ENCODE measurements at places on chromosomes 11 and 22.
A peak's percentile ranks its signal among the peaks of the same experiment; 100 is the strongest.

DNA sequence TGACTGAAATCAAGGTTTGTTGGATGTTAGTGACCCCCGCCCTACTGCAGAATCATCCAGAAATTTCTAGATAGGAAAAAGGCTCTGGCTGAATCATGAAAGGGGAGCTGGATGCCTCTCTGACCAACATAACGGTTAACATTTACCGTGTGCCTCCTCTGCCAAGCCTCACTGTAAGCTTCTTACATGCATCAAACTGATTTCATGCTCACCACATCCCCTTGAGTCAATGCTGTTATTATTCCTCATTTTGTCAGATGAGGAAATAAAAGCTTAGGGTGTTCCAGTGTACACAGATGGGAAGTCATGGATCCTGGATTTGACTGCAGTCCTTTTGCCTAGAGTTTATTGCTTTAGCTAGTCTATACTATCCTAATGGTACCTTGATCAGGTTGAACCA lies 5.9 kb upstream of the HMOX1 start:
- DNase-seq: peak; percentile 28

DNA sequence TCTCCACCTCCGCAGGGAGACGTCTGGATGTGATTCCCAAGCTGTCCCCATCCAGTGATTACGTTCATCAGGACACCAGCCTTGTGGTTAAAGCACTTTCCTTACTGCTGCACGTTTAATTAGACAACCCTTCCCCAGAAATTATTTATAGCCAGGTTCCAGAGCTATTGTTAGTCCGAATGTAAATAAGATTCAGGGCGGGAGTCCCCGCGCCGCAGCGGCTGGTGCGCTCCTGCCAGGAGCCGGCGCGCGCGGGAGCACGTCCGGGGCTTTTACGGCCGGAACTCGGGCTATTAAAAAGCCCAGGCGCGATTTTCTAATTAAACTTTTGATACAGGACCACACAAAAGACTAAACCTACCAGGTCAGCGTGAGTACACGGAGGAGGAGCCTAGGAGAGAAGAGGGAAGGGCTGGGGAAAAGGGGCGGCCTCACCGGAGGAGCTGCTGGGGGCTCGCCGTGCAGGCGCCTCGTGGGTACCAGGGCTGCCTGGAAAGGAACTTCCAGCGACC lies 538.3 kb downstream of the OPCML start:
- no peak for DNase-seq

DNA sequence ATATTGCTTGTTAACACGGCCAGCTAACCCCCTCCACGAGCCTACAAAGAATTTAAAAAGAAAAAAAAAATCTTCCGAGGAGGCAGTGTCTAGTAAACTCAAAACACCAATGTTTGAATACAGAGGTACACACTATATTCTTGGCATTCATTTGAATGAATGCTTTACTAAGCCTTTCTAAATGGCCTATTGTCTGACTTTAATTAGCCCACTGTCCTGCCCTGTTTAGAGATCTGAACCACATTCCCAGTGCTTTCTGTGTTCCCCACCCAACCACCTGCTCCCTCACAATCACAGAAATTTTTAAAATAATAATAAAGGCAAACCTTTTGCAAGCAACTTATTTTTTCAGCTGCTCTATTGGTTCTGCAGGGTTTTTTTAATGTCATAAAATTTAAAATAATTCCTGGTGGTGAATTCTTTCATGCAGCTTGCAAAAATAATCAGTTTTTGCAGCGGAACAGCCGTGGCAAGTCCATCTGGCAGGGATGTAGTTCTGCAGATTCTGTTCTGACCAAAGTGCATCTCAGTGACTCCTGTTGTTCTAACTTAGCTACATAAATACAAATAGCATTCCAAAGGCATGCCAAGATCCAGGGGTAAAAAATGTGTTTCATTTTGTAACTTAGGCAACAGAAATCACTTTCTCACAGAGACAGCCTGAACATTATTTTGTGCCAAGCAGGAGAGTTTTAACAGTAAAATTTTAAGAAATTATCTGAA lies 23.8 kb downstream of the POU2AF2 start:
- peak; percentile 4 for DNase-seq

DNA sequence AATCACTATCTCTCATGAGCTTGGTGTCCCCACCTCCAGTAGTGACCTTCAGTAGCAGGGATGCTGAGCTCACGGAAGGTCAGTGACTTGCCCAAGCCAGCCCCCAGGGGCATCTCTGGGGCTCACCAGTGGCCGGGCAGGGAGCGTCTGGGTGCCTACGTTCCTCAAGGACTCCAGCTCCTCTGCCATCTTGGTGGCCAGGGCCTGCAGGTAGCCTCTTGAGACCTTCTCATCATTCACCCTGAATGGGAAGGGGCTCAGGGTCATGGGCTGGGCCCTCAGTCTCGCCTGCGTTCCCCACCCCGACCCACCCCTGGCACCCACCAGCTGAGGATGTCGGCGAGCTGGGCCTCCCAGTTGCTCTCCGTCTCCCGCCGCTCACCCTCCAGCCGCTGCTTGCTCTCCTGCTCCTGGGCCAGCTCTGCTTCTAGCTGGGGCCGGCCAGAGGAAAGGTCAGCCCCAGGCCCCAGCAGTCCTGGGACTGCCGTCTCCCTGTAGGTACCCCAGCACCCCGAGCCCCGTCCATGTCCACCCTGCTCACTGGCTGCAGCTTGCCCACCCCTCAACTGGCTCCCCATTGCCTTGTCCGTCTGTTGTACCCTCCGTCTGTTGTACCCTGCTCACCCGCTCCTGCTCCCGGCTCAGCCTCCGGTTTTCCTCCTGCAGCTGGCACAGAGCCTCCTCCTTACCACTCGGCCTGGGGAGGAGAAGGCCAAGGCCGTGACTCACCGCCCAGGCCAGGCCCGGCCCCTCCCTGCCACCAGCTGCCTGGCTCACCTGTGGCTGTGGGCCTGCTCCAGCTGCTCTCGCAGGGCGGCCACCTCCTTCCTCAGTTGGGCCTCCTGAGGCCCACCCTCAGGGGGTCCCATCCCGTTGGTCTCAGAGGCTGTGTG lies 9.5 kb downstream of the CDC42BPG start:
- no peak for DNase-seq

- no peak for DNase-seq
Measured at GRCh38 chr11:22193348-22194051, 615 bp downstream of the ANO5 start.

- no peak for DNase-seq
Measured at GRCh38 chr11:46522682-46523281, 71.0 kb downstream of the AMBRA1 start.

DNA sequence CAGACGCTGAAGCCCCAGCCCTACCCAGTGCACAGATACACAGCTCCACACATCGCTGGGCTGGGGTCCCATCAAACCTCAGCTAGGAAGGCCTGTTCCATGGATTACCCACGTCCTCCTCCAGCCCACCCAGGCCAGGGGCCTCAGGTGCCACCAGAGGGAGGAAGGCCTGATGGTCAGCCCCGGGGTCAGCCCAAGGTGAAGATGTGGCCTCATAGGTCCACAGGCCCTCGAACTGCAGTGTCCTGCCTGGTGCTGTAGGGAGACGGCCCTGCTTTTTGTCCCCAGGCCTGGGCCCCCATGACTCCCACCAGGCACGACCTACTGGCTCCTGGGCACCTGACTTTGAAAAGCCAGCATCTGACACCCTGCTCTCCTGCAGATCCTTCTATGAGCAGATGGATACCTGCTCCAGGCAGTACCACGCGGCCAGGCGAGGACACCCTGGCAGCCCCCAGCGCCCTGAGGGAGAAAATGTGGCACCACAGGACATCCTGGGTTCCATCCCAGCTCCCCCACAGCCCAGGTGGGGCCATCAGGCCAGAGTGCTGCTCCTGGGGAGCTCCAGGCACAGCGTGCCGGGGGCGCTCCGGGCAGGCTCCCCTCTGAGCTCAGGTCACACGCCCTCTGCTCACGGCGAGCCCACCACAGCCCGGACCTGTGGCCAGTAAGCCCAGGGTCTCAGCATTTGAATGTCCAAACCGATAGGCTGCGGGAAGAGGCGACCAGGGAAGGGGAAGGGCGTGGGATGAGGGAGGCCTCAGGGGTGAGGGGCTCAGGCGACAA lies 15.8 kb upstream of the MOB2 start:
- no peak for DNase-seq

GRCh38 chr11:132318421-132319157 lies 948.2 kb downstream of the NTM start:
- DNase-seq: peak; percentile 73

- no peak for DNase-seq
Measured at GRCh38 chr11:86182976-86183584, 61.5 kb upstream of the EED start.

DNA sequence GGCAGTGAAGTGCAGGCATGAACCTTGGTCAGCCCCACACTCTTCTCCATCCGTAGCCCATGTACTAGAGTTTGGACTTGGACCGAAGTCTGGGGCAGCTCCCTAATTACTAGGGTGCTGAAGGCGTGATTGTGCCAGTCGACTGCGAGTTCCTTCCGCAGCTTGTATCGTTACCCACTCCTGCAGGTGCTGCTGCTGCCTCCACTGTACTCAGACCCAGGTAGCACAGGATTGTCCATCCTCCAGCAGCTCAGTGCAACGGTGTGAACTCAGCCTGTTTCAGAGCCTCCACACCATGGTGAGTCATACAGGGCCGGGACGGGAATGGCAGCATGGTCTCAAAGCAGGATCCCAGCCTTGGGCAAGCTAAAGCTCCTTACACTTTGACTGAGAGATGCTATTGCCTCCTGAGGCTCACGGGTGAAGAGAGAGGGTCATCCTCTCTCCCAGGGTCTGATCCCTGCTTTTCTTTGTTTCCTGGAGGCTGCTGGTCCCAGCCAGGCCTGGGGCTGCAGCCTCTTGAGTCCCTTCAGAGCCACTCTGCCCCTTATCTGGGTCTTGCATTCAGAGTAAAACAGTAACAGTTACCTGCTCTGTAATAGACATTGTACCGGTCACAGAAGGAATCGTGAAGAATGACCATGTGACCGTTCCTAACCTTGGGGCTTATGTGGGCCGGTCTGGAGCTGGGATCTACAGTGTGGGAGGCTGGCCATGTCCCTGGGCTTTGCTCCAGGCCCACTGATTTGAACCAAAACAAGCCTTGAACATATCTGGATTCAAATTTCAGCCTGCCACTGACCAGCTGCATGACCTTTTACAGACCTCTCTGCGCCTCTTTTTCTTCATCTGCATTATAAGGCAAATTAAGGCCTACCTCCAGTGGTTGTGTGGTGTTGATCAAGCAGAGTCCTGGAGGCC lies 1.7 kb downstream of the TKFC start:
- no peak for DNase-seq

DNA sequence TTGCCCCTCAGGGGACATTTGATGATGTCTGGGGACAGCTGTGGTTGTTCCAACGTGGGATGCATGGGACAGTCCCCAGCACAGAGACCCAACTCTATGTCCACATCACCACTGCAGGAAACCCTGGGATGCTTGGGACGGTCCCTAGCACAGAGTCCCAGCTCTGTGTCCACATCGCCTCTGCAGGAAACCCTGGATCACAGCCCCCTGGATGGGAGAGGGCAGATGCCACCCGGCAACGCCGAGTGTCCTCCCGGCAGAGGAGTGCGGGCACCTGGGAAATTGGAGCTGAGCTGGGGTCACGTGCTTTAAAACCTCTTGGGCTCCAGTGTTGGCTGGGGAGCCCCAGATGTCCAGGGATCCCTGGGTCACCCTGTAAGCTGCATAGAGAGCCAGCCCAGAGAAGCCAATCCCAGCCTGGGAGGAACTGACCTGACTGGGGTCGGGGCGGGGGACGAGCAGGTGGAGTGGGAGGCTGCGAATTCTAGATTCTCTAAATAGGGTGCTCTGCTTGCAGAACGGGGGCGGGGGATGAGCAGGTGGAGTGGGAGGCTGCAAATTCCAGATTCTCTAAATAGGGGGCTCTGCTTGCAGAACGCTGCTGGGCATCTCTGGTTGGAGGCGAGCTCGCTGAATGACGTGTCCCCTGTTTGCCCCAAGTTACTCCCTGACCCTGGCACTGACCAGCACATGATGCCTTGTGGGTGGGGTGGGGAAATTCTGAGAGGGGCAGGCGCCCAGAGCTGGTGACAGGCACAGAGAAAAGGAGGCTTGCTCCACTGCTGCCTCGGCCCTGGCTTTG lies 1197.8 kb downstream of the BRD1 start:
- no peak for DNase-seq

- no peak for DNase-seq
Measured at GRCh38 chr11:9754010-9754471, 90.2 kb downstream of the SWAP70 start.

- DNase-seq: no peak
Measured at GRCh38 chr11:66624450-66624849, 8.0 kb downstream of the RBM14 start.

GRCh38 chr11:131692961-131693360 lies 322.5 kb downstream of the NTM start:
- DNase-seq: no peak

DNA sequence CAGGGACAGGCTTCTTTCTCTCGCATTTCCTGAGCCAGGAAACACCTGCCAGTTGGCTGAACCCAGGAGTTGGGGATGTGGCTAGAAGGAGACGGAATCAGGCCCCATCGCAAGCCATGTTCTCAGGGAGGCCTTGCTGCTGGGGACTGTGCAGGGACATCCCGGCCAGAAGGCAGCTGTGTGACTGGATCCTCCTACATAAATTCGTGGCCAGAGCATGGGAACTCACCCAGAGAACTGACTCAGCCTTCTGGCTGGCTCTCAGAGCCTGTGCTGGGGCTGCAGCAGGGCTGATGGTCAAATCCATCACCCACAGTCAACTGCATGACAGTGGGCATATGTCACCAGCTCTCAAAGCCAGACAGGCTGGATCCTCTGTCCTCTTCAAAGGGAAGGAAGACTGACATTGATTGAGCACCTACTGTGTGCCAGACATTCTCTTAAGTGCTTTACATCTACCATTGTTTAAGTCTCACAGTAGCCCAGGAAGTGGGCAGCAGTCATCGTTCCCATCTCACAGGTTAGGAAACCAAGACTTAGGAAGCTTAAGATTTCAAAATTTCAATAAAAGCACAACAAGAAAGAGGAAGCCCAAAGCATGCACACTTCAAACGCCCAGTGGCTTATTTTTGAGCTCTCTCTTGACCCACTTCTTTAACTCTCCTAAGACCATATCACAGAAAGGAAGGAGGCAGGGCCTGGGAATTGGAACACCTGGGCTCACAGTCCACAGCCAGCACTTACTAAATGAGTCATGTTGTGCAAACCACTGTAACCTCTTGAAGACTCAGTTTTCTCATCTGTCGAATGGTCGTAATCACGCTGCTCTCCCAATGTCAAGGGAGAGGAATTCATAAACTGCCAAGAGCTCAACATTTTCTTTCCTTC lies 30.9 kb upstream of the CACNG2 start:
- peak; percentile 11 for DNase-seq

DNA sequence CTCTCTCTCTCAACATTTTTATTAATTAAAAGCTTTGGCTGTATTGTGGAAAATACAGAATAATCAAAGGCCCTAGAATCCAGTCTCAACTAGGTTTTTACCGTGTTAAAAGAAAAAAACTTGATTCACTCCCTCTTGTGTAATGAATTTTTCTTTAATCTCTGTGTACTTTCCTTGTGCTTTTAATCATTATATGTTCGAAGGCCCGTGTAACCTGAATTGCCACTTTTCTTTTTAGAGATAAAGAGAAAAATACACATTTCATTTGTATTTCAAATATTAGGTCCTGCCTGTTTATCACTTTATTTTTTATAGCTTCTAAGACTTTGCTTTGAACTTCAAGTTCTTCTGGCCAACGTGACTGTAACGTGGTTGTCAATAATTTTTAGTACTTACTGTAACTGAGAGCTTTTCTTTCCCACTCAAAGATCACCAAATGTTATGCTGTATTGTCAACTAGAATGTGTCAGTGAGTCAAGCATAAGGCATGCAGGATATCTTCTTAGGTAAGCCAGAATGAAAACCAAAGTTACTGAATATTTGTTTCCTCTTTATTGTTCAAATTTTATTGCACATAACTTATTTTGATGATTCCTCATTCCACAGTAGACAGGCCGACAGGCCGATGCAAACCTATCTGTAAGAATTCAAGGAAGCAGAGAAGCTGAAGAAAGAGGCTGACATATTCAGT lies 23.3 kb upstream of the FAR1 start:
- no peak for DNase-seq
